ENCODE measurements at places on chromosomes 1 and 21.

GRCh38 chr1:19623523-19623922 is 20.6 kb upstream of the NBL1 start:
- DNase-seq: no peak

DNA sequence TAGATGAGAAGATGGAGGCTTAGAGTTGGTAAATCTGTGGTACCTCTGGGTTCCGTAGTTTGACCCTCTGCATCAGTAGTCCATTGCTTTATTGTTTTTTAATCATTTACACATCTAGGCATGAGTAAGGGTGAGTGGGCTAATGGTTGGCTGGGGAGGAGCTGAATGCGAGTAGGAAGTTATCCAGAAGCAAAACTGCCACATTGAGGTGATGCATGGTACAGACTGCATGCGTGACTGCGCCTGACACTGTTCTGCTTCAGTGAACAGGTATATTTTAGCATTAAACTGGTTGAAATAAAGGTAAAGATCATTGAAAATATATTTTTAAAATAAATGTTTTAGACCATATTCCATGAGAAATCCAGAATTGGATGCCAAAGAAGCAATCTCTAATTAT is 4.4 kb downstream of the DNAJC16 start:
- no peak for DNase-seq

- no peak for DNase-seq
Observed at GRCh38 chr1:34761176-34761761, 1.7 kb downstream of the GJB4 start.

DNA sequence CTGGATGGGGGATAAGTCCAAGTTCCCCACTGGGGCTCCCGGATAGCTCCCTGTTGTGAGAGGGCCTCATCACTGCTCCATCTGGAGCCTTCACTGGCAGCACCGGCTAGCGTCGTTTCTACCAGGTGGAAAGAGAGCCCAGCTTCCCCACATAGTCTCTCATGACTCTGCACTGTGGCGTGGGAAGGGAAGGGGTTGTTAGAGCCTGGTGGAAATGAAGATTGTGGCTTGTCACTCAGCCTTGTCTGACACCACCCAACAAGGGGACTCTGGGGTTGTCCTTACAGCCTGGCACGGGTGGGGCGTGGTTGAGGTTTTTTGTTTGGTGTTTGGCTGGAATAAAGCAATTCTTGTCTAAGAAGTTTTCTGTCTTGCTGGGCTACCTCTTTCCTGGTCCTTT is 94.6 kb downstream of the ADARB1 start:
- no peak for DNase-seq

DNA sequence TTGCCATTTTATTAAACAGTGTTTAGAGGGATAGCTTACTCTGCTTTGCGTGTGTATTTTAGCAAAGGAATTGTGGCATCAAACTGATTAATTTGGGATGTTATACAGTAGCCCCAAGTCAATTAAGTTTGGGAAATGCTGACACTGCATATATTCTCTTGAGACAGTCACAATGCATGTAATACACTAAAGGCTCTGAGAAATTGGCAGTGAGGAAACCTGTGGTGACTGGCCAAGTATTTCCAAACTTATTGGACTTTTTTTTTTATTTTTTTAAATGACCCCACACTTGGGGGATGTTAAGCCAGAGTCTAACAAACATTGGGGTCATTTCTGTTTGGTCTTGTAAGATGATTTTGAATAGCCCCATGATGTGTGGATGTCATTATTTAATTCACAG is 67.3 kb upstream of the RAVER2 start:
- no peak for DNase-seq

DNA sequence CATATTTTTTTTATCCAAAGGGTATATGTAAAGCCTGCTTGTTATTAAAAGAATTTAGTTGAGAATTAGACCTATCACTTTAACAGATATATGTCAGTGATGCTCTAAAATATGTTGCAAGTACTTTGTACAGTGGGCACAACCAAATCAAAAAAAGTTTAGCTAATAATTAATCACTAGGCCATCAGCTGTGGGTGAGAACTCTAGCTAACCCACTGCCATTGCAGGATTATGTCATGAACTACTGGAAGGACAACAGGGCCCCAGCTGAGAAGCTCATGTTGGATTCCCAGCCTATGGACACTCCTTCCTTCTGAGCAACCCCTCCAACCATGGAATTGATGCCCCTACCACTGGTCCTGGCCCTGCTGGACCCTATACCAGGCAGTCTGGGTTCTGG is 6.8 kb upstream of the CHIA start:
- no peak for DNase-seq

DNA sequence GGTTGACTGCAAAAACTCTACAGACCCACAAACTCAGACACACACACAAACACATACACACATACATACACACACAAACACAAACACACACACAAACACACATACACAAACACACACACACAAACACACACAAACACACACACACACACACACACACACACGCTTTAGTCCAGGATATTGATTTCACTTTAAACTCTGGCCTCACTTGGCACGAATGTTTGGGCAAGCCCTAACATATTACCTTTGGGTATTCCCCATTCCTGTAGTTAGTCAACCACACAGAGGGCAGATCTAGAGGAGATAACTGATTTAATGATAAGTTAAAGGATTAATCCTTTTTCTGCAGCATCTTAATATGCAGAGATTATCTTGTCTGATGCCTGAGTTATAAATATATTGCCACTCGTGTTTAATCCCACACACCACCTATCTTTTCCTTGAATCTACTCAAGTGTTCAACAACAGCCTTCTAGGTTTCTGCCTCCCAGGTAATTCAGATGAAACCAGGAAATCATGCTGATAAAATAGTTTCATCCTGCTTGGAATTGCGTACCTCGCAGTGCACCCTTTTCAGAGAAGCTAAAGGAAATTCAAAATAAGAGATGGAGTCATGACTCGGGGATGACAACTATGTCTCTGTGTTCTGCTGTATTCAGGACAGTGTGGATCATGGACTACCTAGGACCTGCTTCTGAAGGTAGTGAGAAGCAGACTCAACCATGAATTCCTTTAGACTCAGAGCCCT is 14.5 kb upstream of the RUNX1 start:
- DNase-seq: no peak

DNA sequence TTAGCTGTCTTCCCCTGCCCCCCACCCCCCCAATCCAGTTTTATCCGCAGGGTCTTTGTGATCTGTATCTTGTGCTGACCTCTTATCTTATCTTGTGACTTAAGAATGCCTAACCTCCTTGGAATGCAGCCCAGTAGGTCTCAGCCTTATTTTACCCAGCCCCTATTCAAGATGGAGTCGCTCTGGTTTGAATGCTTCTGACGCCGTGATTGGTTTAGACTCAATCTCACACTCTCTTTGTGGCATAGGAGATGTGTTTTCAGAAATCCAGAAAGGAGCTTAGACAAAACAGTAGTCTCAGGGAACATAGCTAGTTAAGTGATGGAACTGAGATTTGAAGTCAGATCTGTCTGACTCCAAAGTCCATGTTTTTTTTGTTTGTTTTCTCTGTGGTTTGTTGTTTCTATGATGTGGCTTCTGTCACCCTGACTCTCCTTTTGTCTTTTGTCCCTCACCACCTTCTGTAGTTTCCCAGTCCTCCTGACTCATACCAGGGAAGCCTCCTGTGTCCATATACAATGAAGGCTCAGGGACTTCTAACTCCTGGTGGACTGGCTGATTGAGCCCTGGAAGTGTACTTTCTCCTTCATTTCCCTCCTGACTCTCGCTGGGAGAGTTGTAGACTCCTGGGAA is 18.1 kb upstream of the USP24 start:
- no peak for DNase-seq
